Skin of body (tissue), 3 donors: ENCODE measurements at places on chromosomes 1 and 21. TPM values are rescaled to one million over a fixed set of nuclear protein-coding genes. Genes with fewer than 3 reads are reported as not detected.

Gene PPM1J
- 0.59 TPM for total RNA-seq

Gene PRAMEF27
- total RNA-seq: not detected

Gene SPRR5
- 1.8 TPM for total RNA-seq

Gene CTTNBP2NL
- total RNA-seq: 16.7 TPM
